ENCODE measurements at places on chromosomes 2 and 18.

DNA sequence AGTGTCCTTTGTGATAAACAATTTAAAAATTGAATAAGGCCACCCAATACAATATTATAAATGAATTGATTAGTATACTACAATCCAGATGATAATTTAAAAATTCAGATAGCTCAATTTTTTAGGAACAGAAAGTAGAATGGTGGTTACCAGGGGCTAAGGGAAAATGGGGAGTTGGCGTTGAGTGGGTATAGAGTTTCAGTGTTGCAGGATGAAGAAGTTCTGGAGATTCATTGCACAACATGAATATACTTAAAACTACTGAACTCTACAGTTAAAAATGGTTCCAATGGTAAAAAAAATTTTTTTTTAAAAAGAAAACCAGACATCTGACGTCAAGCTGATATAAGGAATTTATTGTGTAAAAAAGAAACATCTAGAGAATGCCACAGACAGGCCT, 20.9 kb downstream of the SLC39A6 start:
- DNase-seq, result no peak

DNA sequence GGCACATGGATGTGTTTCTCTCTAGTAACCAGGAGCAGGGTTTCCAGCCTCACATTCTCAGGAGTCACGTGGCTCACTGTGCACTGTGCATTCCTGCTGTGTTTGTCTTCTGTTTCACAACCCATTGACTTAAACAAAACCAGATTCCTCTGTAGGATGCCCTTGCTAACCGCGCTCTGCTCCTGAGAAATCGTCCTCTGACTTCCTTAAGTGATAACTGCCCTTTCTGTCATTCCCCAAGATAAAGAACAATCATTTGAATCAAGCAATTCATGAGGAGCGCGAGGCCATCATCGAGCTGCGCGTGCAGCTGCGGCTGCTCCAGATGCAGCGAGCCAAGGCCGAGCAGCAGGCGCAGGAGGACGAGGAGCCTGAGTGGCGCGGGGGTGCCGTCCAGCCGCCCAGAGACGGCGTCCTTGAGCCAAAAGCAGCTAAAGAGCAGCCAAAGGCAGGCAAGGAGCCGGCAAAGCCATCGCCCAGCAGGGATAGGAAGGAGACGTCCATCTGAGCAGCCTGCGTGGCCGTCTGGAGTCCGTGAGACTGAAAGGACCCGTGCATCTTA, 60.2 kb downstream of the RALBP1 start:
- no peak for DNase-seq

GRCh38 chr2:212173331-212173730, 365.3 kb downstream of the ERBB4 start:
- no peak for DNase-seq

GRCh38 chr2:77713412-77713811, 191.2 kb upstream of the LRRTM4 start:
- DNase-seq, result no peak

DNA sequence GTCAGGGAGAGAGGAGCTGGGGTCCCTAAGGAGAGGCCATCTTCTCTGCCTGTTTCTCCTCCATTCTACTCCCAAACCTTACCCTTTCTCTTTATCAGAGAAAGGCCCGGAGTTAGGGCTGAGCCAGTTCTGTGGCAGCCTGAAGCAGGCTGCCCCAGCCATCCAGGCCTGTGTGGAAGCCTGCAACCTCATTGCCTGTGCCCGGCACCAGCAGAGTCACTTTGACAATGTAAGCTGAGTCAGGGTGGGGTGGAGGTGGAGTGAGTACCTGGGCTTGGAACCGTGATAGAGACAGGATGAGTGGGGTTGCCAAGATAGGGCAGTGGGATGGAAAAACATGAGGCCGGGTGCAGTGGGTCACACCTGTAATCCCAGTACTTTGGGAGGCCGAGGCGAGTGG, 5.2 kb downstream of the CHRNG start:
- no peak for DNase-seq

GRCh38 chr2:3288470-3289170, 89.0 kb downstream of the EIPR1 start:
- DNase-seq, result no peak

GRCh38 chr2:10141736-10142639, 19.4 kb downstream of the RRM2 start:
- no peak for DNase-seq

GRCh38 chr2:168543037-168543436, 87.0 kb downstream of the CERS6 start:
- DNase-seq, result no peak

DNA sequence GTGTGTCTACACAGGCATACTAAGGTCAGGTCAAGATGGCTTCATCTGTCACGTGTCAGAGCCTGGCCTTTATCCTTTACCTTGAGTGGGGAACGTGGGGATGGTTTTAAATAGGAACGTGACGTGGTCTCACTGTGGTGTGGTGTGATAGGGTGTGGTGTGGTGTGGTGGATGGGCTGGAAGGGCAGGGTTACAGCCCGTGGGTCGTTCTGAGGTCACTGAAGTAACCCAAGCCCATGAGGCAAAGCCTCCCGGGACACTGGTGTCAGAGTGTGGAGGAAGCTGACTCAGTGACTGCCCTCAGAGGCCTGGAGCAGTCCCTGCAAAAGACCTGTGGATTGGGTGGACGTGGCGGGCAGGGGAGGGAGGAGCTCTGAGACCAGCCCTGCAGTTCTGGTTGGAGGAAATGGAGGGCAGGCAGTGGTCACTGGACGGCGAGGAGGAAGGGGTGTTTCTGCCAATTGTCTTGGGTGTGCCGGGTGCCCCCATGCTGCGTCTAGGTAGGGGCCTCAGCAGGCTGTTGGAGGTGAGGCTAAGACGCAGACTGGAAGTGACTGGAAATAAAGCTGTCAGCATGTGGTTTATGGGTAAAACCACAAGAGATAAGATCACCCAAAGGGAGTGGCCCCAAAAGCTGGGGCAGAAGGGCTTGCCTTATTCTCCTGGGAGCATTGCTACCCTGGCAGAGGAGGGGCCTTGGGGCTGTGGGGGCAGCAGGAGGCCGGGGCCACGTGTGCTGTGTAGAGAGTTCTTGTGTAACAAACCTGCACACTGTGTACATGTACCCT, 84.8 kb downstream of the SH3RF3 start:
- DNase-seq, result no peak

DNA sequence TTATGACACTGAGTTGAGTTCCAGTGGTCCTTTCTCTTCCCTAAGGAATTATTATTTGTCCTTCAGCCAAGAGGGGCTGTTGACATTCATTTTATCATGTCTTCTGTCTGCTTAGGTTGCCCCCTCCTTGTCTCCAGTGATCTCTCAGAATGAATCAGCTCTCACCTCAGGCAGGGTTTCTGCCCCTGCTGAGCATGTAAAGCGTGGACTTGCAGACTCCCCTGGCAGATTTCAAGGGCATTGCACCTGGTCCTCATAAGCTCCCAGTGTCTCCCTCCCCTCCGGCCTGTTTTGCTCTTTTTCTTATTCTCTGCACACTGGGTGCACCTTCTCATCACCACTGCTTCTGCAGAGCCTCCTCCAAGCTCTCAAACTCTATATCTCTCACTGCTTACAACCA, 188.4 kb downstream of the KCNS3 start:
- DNase-seq, result no peak

DNA sequence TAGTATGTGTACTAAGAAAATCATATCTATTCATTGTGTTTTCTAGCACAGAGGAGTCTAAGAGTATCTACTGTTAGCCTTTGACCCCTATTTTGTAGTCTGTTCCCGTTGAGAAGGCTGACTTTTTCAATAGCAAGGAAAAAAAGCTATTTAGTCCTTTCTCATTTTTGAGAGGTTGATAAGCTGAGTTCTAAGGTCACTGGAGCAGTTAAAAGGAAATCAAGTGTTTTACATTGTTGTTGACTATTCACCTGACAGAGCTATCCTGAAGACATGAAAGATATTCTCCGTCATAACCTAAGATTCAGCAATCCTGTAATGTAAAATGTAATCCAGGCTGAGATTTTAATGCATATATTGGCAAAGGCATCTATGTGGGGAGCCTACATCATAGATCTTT, 280.3 kb upstream of the NRP2 start:
- no peak for DNase-seq

DNA sequence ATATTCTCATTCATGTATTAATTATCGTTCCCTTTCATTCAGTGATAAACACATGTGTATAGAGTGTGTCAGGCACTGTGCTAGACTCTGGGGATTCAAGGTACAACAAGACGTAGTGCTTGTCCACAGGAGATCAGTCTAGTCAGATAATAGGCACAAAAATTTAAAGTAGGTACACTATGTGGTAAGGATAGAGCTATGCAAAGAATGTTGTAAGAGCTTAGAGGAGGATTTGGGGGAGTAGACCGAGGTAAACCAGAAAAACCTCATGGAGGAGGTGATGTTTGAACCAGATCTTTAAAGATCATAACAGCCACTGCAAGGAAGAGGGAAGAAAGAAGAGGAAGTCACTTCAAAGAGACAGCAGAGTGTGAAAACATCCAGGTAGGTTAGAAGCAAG, 256.9 kb upstream of the DDX18 start:
- DNase-seq, result no peak

DNA sequence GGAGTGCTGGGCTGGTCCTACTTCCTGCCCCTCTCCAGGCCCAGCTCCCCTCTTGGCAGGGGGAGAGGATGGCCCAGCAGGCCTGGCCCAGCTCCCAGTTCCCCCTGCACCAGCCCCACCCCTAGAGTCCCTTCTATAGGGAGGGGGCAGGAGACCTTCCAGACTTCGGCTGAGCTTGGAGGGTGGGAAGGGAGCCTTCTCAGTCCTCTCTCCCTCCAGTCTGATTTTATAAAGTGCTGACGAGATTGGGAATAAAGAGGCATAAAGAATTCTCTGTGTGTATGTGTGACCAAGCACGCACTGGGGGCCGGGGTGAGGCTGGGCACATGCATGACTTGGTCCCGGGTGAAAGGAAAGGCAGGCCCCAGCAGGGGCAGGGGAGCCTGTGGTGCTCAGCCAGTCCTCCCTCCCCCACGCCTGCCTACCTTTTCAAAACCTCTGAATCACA, 5.1 kb downstream of the CHPF start:
- no peak for DNase-seq

DNA sequence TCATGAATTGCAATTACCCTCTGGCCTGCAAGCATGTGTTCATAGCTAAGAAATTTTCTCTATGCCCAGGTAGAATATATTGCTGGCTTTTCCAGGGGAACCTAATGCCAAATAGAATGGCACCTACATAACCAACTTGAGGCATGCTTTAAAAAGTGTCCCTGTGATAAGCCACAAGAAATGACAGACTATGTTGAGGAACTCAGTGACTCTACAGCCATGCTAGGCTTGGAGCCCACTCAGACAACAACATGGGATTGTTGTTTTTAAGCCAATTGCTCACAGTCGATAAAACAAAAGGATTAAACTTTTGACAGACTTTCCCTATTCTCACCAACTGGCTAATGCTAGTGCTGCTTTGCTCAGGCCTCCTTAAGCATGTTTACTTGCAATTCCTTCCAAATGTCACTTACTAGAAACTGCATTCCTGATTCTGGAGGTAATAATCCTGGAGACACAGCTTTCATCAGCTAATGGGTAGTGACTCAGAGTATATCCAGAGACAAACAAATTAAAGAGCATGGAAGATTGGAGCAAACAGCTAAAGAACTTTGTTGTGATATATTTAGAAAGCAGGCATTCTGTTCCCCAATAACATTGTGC, 249.0 kb downstream of the SLC8A1 start:
- DNase-seq, result no peak

DNA sequence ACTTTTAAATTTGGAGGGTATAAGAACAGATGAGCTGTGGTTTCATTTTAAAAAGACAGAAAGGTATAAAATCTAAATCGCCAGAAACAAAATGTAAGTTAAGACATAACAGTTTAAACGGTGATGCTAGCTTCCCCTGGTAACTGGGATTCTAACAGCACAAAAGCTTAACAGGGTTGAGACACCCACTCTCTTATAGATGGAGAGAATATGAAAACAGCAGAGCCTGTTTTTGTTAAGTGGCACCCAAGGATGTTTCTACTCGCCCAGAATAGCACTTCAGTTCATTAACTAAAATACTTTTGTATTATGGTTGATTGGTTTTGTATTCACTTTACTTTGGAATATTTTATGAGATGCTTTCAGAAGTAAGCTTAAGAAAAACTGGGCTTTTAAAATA, 151.9 kb upstream of the RND3 start:
- DNase-seq, result no peak

- no peak for DNase-seq
Observed at GRCh38 chr2:173117678-173118077, 42.0 kb downstream of the MAP3K20 start.

Measured in heart right ventricle (tissue), 16 donors.